ENCODE measurements at places on chromosomes 7 and 10.

DNA sequence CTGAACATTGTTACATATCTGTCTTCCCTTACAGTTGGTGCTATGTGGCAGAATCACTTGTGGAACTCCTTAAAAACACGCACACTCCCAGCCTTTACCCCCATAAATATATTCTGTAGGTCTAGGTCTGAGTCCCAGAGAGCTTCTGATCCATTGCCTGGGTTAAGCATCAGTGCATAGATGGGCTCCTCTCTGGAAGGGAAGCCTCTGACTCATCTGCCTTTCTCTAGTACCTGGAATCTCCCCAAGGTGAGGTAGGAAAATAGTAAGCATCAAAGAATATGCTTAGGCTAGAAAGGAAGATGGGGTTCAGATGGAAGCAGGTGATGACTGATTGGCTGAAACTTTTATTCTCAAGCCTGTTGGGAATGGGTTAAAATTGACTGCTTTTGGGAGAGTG is 26.1 kb downstream of the PROSER2 start:
- no peak for DNase-seq

DNA sequence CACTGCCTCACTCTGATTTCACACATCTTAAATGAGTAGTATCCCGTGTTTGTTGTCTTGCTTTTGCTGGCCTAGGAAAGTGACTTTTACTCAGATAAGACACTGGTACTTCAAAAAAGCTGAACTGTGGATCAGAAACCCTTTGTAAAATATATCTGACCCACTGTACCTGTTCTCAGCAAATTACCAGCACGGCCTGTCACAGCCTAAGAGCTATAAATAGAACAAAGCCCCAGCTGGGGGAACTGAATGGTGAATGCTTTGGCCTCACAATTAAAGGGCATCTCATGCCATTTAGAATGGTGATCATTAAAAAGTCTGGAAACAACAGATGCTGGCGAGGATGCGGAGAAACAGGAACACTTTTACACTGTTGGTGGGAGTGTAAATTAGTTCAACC is 76.1 kb downstream of the CREB3L2 start:
- no peak for DNase-seq

- DNase-seq, result no peak
Measured at GRCh38 chr10:60943316-60944057, 498 bp downstream of the RHOBTB1 start.

- no peak for DNase-seq
Measured at GRCh38 chr7:94016786-94017185, 12.6 kb upstream of the BET1 start.

DNA sequence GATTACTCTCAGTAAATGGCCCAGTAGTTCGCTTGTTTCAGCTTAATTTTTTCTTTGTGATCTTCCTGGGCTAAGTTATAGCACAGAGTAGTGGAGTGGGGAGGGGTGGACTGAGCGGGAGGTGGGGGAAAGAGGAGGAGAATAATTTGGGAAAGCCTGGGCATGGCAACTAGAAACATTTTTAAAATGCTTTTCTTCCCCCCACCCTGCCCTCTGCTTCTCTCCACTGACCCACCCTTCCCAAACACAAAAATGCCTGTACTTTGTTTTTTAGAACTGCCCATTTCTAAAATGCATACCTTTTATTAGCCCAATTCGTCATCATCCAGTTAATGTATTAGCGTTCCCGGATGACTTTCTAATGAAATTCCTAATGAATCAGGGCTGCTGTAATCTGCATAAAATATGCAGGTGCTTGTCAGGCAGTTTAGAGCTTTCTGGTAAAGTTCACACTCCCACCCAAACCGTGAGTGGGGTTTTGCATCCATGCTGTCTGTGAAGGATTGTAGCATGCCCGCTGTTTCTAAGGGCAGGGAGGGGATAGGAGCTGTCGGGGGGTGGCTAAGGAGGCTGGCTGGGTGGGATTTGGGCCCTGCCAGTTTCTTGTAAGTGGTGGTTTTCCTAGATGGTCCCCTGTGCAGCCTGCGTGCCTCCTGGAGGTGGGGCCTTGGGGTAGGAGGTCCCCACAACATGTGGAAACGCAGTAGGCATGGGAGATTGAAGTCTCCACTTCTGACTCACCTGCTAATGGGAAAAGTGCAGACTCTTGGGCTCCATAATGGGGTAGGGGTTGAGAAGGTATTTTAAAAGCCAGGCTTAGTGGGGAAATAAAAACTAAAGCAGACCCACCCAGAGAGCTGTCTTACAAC is 190.3 kb downstream of the TCF7L2 start:
- no peak for DNase-seq

DNA sequence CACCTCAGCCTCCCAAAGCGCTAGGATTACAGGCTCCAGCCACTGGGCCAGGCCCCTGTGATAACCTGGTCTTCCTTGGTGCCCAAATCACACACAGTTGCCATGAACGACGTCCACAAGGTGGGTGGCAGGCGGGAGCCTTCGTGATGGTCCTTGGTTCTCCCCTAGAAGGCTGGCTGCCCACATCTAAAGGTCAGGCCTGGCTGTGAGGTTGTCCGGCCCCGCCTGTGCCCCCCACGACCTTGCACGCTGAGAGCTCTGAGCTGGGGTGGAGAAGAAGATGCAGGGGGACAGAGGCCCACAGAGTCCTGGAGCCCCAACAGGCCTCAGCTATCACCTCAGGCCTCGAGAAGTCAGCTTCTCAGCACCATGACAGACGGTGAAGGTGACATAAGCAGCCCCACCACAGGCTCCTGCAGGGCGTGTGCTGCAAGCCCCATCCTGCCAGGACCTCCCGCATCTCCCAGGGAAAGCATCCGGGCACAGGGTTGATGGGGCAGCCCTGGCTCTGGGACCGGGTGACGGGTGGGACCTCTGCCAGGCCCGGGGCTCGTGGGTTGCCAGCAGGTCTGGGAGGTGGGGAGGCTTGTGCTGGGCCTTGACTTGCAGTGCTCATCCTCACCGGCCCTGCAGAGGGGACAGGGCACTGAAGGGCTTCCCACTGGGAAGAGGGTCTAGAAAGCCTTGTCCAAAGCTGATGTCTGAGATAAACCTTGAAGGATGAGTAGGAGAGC is 217.4 kb downstream of the WDR37 start:
- no peak for DNase-seq

DNA sequence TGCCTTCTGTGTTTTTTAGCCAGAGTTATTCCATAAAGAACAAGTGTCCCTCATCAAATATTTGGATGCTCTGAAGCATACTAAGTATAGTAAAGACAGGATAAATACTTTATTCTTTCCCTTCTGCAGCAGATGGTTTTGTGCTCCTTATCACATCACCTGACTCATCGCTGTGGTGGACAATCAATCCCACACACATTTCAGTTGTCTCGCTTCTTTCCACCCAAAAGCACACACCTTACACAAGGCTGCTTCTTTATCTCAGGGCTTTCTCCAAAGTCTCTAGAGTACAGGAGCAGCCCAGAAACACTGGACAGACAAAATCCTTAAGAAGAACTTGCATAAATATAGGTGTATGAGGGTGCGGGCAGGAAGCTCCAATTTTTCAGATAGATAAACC is 43.4 kb downstream of the IGF2BP3 start:
- no peak for DNase-seq

GRCh38 chr10:129546106-129546505 is 79.1 kb downstream of the MGMT start:
- no peak for DNase-seq

GRCh38 chr10:29590915-29591650 is 43.7 kb downstream of the SVIL start:
- no peak for DNase-seq

DNA sequence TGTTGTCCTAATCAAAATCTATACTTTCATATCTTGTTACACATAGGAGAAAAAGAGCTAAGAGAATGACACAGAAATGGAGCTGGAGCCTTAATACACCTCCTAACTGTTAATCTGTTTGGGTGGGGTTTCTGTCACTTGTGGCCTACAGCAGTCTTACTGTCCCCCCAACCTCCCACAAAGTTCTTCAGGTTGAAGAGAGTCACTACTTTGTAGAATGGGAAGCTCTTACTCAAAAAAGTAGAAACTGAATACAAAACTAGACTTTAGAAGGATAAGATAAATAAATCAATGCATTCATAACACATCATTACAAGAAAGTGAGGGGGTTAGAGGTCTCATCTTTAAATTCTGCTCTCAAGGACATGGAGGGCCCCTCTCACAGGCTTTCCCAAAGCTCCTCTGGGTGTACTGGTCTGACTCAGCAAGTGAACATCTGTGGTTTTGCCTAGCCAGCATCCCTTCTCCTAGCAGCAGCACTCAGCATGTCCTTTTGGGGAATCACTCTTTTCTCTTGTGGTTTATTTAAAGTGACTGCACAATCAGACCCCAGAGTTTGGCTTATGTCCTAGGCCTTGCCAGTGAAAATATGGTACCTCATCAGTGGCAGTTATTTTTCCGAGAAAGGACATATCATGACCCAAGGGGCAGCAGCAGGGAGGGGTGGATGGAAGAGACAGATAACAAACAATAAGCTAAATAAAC is 2.0 kb upstream of the BLVRA start:
- DNase-seq, result no peak

GRCh38 chr7:112080441-112080840 is 125.8 kb downstream of the DOCK4 start:
- no peak for DNase-seq

- no peak for DNase-seq
Measured at GRCh38 chr7:12709726-12710502, 22.5 kb downstream of the ARL4A start.

- no peak for DNase-seq
Measured at GRCh38 chr10:21891439-21891838, 112.1 kb downstream of the DNAJC1 start.

DNA sequence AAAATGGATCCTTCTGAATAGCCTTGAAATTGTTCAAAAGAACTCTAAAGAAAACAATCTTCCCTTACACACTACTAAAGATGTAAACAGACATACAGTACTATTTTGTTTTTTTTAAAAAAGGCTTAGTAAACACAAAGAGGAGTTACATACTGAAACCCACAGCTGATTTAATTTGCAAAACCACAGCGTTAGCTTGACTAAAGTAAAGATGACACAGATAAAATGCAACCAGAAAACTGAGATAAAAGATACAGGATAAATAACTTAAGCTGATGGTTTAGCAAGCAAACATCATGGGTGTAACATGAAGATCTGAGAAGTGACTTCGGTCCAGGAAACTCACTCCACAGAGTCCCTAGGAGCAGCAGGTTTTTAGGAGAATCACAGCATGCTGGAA is 21.8 kb downstream of the PRKCQ start:
- no peak for DNase-seq

- no peak for DNase-seq
Measured at GRCh38 chr7:70647801-70648498, 484.0 kb upstream of the GALNT17 start.

DNA sequence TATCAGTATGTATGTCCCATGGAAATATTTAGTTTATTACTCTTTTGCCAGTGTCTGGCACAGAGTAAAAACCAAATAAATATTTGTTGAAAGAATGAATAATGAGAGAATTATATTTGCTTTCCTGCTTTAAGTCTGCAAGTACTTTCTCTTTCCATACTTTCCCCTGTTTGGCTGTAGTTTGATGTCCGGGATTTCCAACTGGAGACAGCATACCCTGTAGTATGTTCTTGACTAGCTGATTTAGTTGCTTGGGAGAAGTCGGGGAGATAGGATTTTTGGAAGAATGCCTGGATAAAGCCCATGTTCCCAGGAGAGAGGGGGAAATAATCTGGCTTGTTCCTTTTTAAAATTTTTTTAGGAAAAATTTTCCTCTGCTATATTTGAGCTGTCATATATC is 516.1 kb downstream of the CCSER2 start:
- DNase-seq, result no peak

DNA sequence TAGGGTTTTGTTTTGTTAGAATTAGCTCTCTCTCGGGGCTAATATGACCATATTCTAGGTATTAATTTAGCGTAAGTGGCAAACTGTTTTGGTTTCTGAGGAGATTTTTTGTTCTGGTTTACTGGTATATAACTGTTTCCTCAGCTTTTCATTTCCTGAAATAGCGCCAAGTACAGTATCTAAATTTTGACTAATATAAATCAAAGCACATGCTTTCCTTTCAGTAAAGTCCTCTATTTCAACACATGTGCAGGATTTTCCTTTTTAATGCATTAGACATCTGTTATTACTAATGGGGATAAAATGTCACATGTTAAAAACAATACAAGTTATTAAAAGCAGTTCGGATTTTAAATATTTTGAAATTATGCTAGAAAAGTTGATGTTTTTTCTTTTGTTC is 11.3 kb downstream of the FERD3L start:
- DNase-seq, result no peak

DNA sequence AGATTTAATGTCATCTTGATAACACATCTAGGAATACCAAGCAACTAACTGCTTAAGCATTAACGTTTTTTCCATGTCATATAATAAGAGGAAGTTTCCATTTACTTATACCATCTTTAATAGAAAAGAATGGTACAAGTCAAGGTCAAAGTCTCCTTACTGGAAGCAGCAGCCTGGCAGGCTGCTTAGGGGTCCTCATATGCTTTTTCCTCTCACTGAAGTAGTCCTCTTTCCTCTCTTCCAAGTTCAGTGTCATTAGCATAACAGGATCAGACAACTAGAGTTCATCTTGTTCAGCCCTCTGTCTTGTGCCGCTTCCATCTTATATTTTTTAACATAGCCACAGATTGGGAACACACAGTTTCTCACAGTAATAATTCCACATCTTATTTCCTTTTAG is 405.7 kb downstream of the GFRA1 start:
- DNase-seq, result no peak

- DNase-seq, result no peak
Measured at GRCh38 chr10:131179361-131179760, 132.2 kb downstream of the TCERG1L start.

DNA sequence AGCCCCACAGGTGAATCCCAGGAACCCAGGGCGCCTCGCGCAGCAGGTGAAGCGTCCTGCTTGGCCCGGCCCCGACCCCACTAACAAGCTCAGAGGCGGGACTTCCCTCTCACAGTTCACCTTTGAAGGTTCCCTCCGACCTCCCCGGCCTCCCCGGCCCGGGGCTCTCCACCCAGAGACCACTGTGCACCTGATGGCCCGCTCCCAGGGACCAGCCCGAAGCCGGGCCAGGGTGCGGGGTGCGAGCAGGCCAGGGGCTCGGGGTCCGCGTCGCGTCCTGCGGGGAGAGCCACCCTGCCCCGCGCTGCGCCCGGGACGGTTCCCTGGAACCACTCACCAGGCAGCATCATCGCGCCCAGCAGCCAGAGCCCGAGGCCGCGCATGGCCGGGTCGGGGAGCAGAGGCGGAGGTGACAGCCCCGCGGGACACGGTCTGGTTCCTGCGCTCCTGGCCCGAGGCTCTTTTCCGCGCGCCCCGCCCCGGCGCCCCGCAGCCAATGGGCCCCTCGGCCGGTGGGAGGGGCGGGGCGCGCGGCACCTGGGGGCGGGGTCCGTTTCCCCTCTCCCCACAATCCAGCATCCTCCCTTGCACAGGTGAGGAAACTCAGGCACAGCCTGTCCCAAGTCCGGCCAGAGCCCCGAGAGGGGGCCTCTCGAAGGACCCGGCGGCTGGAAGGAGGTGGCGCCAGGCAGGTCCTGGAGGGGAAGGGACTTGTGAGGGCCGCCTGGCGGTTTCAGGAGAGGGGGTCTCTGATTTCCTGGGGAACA is at the start of gene ADAM8:
Gene ADAM8 (minus strand): TSS at position 434 of the 767 bp plus-strand sequence. CDS start 51 bp downstream, at position 383.
- no peak for DNase-seq

GRCh38 chr7:44366986-44367385 is 41.6 kb upstream of the CAMK2B start:
- DNase-seq, result no peak

Measured in esophagus squamous epithelium (tissue), 5 donors.